ENCODE measurements at places on chromosomes 5 and 9. TPM values are rescaled to one million over a fixed set of nuclear protein-coding genes. Genes with fewer than 3 reads are reported as not detected.
A peak's percentile ranks its signal among the peaks of the same experiment; 100 is the strongest.

GDA gene
- total RNA-seq = not detected

DNA sequence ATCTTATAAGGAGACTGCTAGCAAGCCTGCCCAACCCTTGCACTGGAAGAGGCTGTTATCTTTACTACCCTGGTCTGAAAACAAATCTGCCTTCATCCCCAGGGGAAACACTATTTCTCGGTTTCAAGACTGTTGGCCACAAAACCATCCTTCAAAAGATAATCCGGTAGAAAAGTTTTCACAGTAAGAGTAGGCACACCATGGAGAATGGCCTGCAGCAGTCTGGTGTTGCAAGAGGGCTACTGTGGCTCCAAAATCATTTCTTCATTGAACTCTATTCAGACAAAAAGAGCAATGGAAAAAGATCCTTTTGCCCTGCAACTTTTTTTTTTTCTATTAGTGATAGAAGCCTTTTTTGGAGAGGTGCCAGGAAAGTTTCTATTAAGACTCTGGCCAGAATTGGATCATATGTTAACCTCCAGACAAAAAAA, 163.9 kb downstream of the ARHGEF28 start:
- no peak for DNase-seq

DNA sequence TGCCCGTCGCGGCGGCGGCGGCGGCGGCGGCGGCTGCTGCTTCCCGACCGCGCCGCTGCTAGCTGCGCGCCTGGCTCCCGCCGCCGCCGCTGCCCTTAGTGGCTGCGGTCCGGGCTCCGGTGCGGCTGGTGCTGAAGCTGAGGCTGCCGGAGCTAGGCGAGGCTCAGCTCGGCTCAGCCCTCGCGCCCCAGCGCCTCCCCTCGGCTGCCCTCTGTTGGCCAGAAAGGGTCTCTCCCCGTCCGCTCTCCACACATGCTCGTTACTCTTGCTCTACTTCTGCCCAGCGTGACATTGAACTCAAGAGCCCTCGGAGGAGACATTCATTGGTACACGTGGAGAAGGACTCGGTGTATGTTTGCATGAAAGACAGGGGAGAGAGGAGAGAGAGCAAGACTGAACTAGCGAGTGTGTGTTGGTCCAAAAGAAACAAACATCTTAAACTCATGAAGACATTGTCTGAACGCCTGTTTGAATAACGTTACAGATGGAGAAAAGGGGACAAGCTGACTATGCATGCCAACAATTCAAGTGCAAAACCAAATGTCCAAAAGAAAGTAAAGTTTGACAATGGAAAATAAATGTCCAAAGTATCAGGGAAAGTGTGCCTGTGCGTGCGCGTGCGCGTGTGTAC, at the start of gene HCN1:
Gene HCN1, minus strand, starts transcription at position 175 of the 631 bp plus-strand sequence.
- peak; percentile 88 for DNase-seq

DNA sequence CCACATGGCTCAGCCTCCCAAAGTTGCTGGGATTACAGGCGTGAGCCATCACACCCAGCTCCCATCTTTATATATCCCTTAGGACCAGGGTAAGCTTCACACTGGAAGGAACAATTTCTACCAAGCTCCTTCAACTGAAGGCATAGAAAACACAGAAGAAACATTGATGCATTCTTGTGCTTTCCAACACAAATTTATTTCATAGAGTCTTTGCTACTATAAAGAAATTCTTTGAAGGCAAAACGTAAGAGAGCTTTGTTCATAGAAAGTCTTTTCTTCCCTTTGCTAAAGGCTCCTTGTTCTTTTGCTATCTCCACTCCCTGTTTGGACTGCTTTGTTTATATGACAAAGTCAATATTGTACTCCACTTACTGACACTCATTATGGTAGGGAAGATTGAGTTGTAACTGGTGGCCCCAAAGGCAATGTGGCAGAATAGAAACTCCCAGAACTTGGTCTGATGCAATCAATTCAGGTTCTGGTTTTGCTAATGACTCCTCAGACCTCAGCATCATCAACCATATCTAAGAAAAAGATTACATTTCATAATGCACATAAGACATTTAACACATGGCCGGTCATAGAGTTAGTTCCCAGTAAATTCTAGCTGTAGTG, 97.4 kb upstream of the CLINT1 start:
- no peak for DNase-seq

SMIM33 gene
- total RNA-seq = not detected

LCNL1 gene
- 4.4 TPM for total RNA-seq

GRCh38 chr9:68560071-68560844, 19.6 kb upstream of the TMEM252 start:
- DNase-seq = no peak

MAMDC2 gene
- total RNA-seq = 1.5 TPM

GRCh38 chr5:58182287-58182841, 277.5 kb downstream of the PLK2 start:
- no peak for DNase-seq

GRCh38 chr5:176371621-176372539, 6.6 kb downstream of the ARL10 start:
- peak; percentile 41 for DNase-seq

DNA sequence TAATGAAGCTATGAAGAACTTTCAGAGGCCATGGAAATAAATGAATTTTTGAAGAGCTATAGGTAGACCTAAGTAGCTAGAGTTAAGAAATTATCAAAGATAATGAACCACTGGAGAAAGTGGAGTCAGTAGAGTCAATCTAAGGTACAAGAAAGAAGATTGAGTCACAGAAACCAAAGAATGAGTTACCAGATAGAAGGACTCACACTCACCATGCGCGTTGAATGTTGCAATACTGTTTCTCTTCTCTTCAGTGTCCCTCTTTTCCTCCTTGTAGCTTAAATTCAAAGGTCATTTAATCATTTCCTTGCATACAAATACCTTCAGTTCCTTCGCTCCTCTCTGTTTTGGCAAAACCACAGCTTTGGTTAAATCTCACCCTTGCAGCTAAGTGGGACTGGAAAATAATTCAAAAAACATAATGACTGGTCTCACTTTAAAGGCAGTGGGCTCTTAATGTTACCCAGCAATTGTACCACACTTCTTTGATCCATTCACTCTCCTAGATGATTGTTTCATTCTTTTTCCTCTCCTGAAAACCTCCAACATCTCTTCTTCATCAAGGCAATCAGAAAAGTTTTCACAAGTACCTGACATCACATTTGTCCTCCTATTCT, 58.3 kb downstream of the NIPBL start:
- no peak for DNase-seq

PCDHGB7 gene
- 18.5 TPM for total RNA-seq

GRCh38 chr5:1827025-1827885, 26.0 kb downstream of the NDUFS6 start:
- DNase-seq = peak; percentile 60

IQGAP2 gene
- total RNA-seq = 0.36 TPM

DNA sequence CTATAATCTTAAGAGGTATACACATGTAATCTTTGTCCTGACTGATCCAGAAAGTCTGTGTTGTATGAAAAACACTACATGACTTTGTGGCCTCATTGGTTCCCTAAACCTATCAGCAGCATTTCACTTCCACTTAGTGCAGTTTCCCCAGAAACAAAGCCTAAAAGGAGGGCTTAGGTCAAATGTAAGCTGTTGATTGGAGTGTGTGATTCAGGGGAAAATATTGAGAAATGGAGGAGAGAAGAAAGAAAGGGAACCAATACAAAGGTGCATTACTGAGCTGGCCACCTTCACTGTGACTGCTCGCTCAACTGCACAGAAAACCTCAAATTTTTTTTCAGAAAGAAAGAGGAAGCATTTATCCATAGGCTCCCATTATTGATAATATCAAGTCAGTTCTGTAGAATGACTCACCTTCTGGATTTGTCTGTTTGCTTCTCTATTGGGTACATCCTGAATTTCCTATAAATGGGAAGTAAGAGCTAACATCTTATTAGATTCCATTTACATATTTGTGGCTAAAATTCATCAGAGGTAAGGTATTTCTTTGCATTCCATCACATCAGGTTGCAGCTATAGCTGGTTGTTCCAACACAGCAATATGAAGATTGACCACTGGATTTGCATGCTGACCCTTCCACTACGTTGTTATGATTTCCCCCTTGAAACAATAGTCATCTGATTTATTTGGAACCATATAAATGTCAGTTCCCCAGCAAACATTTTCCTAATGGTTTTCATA, 10.3 kb upstream of the FST start:
- no peak for DNase-seq

GRCh38 chr5:56352808-56353590, 119.9 kb upstream of the ANKRD55 start:
- no peak for DNase-seq

DNA sequence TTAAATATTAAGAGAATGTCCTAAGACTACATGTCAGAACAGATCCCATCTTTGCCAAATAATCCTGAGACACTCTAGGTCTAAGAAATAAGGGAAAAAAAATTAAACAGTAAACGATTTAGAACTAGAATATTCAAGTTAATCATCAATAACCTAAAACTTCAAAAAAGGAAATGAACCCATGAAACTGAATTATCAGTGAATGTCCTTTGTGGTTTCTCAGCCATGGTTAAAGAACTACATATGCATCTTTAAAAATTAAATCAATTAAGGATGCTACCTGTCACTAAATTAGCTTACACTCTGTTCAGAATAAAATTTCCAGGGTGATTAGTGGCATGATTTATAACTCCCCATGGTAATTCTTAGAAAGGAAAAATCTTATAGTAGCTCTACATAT, 850.0 kb upstream of the C9orf72 start:
- DNase-seq = no peak

ZNF474 gene
- total RNA-seq = 0.72 TPM

GRIN3A gene
- total RNA-seq = not detected

- DNase-seq = peak; percentile 66
Measured at GRCh38 chr5:77170-77501, 14.8 kb upstream of the PLEKHG4B start.

DNA sequence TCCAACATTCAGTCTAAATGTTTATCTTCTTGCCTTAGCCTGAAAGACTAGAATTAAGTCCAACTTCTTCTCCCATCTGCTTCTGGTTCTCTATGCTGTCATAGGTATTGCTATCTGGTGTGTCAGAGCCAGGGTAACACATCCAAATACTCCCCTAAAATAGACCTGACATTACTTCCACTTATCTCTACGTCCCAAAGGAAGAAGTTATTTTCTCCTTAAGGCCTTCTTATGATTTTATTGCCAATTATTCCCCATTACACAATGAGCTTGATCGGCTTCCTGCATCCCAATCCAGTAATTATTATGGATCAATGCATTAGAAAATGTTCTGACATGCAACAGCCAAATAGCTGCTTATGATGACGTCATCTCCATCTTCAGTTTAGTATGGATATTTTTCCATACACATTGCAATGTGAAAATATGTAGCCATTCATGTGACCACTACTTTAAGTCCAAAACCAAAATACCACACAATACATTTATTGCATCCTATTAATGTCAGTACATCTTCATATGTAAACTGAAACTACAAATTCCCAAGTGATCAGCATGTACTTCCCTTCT, 555.5 kb downstream of the MAT2B start:
- no peak for DNase-seq

DNA sequence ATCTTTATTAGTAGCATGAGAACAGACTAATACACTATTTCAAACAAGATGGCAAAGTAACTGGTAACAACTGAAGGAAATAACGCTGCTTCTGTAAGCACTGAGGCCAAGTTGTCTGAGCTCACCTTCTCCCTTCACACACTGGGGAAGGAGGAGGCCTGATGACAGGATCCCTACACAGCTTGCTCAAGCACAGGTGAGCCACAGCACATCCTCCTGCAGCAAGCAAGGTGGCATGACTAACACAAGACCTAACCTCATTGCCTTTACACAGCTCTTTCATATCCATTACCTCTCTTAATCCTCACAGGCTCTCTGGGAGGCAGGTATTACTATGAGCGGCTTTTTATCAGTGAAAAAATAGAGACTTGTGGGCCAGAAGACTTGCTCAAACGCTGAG, 83.3 kb downstream of the ARL15 start:
- DNase-seq = no peak

IFNK gene
- not detected for total RNA-seq

DNA sequence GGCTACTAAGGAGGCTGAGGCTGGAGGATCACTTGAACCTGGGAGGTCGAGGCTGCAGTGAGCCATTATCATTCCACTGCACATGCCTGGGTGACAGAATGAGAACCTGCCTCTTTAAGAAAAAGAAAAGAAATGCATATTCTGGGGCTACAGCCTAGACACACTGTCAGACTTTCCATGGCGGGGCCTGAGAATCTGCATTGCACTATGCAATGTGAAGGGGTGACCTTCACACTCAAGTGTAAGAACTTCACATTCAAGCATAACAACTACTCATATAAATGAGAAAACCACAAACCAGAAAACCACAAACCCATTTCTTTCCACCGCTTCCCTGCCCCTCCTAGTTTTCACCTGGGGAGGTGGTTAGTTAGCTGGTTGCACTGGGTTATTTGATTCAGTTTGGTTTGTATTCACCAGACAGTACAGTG, 18.0 kb upstream of the FBP2 start:
- DNase-seq = no peak

- no peak for DNase-seq
Measured at GRCh38 chr9:69314547-69314946, 10.5 kb upstream of the ENTREP1 start.

- no peak for DNase-seq
Measured at GRCh38 chr5:5387192-5387591, 35.3 kb upstream of the ICE1 start.

Data from osteoblast (primary cell).